ENCODE measurements at places on chromosomes 2 and 18.

GRCh38 chr2:777051-777450, 99.8 kb upstream of the TMEM18 start:
- no peak for DNase-seq

GRCh38 chr2:235698028-235698427, 204.2 kb downstream of the AGAP1 start:
- no peak for DNase-seq

GRCh38 chr2:172380436-172381274, 46.7 kb upstream of the ITGA6 start:
- DNase-seq: no peak

GRCh38 chr2:98452396-98453027, 7.9 kb downstream of the INPP4A start:
- no peak for DNase-seq

- no peak for DNase-seq
Measured at GRCh38 chr18:47721876-47722275, 208.6 kb downstream of the SMAD2 start.

- DNase-seq: no peak
Measured at GRCh38 chr2:98299211-98299905, 46.9 kb upstream of the CNGA3 start.
